ENCODE measurements at places on chromosomes 4 and X.

DNA sequence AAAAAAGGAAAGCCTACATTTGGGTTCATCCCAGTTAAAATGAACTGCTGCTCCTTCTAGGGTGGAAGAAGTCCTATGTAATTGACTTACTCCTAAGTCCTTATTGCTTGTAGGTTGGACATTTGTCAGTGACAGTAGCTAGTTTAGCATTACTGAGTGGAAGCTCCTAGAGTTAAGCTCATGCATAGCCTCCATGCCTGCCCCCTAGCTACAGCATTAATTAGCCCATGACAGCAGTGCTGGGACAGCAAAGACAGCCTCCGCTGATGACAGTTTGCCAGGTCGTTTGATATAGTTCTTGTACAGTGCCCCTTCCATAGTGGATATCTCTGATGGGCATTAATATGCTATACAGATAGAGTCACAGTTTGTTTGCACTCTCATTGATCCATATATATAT is 18.7 kb upstream of the GALNTL6 start:
- no peak for DNase-seq

DNA sequence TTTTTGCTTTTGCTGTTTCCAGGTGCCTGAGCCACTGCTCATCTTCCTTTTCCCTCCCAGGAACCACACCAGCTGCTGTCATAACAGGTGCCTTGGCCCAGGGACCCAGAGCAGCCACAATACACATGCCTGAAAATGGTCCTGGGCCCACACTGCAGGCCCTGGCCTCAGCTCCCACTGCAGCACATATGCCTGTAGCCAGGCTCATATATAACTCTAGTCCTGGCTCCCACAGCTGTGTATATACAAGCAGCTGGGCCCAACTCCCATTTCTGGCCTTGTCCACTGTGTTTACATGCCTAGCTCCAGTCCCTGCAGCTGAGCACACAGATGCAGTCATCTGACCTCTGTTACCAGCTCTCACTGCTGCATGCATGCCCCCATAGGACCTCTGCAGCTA is 930.5 kb downstream of the ADGRL3 start:
- no peak for DNase-seq

- DNase-seq, result no peak
Measured at GRCh38 chr4:78689700-78690323, 86.3 kb upstream of the BMP2K start.

- no peak for DNase-seq
Measured at GRCh38 chr4:152565333-152565732, 29.4 kb upstream of the FBXW7 start.

DNA sequence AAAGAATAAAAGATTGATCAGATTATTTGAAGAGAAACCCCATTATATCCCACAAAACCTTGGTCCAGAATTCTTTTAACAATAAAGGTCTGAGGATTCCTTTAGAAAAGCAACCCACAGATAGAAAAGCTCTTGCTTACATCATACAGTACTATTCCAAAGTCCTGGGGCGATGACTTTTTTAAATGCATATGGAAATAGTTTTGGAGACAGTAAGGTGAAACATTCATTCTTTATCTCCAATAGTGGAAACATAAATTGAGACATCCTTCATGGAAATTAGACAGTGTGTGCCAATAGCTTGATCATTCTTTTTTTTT is 85.7 kb upstream of the UCP1 start:
- DNase-seq, result no peak

DNA sequence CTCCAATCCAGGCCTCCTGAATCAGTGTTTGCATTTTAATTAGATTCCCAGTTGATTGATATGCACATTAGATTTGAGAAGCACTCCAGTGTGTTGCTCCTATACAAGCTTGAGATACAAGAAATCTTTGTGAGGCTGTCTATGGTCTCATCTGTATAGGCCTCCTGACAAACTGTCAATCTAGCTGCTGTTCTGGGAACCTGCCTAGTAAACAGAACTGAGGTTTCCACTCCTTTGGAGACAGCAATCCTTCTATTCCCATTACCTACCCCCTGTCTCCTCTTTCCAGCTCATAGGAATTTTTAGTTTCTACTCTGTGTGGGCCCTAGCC is 306.1 kb upstream of the EMCN start:
- DNase-seq, result no peak

DNA sequence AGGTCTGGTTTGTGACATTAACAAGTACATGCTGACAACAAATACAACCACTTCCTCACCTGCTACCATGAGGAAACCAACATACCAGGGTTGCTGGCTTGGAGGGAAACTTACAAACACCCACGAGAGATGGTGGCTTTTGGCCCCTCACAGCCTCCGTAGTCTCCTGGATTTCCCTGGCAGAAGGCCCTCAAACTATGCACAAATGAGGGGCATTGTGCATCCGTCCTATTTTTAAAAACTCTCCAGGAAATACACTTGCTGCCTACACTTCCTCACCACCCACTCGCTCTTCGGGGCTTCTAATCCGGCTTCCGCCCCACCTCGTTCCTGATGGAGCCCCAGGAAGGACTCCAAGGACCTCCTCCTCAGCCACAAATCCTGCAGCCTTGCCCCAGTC is 355.0 kb upstream of the GATB start:
- DNase-seq, result peak; percentile 42
